ENCODE measurements at places on chromosomes 11 and 22.

DNA sequence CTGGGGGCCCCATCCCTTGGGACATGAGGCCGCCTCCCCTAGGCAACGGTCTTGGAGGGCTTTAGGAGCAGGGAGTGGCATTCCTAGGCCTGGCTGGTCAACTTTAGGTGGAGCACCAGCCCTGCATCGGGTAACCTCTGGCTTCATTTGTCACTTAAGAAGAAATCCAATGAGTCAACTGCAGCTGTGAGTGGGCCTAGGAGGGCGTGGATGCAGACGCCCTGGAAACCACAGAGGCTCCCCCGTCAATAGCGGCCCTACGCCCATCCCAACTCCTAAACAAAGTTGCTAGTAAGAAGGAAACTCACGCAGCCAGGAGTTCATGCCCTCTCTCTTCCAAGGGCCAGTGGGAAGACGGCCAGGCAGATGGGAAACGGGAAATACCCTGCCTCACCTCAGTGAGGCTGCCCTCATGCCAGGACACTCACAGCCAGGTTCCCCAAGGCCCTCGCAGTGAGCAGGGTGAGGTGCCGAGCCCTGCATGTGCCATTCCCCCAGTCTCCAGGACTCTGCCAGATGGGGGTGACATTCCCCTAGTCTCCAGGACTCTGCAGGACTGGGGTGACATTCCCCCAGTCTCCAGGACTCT, 20.8 kb downstream of the BID start:
- no peak for DNase-seq

DNA sequence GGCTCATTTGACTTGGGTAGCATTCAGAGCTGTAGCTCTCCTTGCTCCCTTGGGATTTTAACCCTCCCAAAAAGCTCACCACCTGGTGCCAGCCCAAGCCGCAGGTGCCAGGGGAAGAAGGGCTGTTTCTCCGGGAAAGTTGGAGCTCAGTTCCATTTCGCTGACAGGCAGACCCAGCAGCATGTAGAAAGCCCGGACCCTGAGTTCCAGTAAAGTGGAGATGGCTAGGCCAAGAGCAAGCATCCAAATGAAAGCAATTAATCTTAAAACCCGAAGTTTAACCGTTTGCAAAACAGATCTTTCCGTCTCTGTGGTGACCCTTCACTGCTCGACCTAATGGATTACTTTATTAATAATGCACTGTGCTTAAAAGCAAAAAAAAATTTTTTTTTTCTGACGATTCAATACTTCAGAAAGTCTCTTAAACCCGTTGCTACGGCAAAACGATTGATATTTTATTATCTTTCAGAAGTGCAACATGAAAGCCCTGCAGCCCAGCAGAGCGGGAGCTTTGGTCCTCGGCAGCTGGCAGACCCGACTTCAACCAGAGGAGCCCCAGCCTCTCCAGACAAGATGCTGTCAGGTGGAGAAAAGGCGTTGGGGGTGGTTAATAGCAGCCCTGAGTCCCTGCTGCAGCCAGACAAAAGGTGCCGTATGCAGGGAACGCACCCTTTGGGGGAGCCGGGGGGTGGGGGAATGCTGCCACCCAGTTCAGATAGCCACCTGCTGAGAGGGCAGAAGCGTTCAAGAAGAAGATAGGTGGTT, 3.3 kb downstream of the LMO1 start:
- DNase-seq: no peak

GRCh38 chr22:43789452-43789851, 22.7 kb downstream of the EFCAB6 start:
- DNase-seq: peak; percentile 62

DNA sequence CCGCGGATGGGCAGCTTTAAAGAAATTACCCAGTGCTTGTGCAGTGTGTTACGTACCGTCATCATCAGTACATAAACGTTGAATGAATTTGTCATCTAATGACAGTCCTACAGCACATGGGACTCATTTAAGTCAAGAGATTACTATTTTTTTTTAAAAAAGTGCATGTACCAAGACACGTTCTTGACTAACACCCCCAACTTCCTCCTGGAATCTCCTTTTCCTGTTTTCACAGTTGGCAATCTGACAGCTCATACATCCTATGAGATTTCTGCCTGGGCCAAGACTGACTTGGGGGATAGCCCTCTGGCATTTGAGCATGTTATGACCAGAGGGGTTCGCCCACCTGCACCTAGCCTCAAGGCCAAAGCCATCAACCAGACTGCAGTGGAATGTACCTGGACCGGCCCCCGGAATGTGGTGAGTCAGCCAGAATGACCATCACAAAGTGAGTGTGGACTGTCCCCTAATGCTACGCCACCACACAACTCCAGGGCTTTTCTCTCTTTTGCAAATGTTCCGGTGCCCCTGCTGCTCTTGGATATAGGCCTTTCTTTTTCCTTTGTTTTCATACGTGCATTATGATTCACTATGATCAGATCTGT, 162.0 kb upstream of the SORL1-AS1 start:
- no peak for DNase-seq

DNA sequence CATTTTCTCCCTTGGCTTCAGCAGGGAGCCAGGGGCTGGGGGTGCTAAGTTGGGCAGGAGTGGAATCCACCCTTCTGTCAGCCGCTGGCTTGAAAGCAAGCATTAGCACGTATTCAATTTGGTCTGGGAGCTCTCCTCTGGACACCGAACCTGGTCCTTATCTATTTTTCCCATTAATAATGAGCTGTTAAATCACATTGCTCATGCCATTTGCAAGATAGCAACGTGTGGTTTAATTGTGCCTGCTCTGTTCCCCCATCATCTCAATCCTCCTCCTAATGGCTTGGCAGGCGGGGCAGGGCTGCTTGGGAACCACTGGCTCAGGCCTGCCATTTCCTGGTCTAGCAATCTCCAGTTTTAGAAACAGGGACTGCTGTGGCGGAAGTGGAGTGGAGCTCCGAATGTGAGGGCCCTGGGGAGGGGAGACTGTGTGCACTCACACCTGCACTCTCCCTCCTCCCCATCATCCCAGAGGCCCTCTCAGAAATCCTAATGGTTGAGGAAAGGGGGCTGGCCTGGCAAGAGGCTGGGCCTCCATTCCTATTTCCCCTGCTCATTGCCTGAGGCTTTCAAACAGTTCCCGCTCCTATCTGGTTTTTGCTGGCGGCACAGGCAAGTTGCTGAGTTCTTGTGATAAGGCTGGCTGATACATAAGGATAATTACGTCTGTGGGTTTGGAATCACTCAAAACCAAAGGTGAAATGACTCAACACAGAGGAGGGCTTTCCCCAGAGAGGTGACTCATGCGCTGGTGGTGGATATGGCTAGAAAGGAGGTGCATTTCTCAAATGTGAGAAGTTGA, 201.2 kb upstream of the E2F8 start:
- DNase-seq: peak; percentile 90

- peak; percentile 53 for DNase-seq
Measured at GRCh38 chr11:10305262-10305963, 540 bp downstream of the ADM start.

DNA sequence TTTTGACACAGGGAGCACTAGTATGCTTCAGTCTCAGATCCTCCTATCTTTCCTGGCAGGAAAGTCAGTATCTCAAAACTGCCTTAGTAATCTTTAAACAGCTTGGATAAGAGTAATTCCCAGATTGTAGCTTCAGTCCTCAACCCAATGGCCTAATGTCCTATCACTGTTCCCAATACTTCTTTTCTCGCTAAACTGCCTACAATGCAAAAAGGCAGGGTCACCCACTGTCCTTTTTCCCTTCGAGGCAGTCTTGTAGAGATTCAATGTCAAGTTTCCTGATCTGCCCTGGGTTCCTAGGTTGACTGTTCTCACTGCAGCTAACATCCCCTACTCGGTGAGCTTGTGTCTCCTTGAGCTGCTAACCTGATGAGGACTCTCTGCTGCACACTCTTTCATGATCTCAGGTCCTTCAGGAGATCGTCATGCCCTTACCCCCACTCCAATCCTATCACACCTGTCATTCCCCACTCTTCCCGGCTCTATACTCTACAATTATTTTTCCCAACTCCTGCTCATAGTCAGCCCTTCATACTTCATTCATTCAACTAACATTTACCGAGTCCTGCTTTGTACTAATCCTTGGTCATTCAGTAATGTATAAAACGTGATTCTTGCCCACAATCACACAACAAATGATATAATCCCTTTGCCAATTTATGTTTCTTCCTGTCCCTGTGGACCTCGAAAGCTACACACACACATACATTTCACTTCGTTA, 904 bp downstream of the C2CD3 start:
- DNase-seq: peak; percentile 3

GRCh38 chr11:86447763-86448480, 73.2 kb downstream of the CCDC81 start:
- no peak for DNase-seq

DNA sequence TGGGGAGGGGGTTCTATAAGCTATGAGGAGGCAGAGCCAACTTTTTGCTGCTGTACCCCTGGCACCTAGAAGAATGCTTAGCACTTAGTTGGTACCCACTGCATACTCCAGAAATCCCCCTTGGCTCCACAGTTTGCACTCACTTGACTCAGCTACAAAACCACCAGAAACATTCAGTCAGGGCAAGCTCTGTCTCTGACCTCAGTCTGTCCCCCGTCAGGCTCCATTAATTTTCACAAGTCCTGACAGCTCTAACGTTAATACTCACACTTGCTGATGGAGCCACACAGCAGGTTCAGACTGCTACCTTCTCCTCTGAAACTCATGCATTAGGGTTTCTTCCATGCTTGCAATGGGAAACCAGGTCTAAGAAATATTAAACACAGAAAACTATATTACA, 81.7 kb downstream of the MPPED2 start:
- DNase-seq: no peak

DNA sequence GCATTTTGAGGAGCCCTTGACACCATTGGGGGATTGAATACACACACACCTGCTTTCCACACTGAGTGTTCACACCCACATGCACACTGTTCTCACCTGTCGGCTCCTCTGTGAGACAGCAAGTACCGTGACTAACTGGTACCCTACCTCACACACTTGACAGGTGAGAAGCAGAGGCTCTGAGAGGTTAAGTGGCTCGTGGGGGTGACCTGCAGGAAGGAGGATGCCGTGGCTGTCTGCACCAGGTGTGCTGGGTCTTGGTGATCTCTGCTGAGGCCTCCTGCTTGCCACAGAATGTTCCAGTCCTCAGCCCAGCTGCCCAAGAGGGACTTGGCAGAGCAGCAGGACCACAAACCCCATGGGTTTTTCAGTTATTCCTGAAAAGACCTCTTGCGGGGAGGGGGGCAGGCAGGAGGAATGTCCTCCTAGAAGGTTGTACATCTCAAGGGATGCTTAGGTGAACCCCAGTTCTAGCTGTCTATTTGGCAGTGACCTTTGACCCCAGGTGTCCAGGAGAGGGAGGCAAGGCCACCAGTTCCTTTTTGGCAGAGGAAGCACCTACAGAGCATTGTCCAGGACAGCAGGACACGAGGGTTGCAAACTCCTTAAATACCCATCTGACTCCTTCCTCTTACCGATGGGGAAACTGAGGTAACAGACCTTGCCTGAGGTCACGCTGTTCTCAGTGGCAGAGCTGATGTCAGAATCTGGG, 66.0 kb downstream of the SHISAL1 start:
- DNase-seq: no peak

DNA sequence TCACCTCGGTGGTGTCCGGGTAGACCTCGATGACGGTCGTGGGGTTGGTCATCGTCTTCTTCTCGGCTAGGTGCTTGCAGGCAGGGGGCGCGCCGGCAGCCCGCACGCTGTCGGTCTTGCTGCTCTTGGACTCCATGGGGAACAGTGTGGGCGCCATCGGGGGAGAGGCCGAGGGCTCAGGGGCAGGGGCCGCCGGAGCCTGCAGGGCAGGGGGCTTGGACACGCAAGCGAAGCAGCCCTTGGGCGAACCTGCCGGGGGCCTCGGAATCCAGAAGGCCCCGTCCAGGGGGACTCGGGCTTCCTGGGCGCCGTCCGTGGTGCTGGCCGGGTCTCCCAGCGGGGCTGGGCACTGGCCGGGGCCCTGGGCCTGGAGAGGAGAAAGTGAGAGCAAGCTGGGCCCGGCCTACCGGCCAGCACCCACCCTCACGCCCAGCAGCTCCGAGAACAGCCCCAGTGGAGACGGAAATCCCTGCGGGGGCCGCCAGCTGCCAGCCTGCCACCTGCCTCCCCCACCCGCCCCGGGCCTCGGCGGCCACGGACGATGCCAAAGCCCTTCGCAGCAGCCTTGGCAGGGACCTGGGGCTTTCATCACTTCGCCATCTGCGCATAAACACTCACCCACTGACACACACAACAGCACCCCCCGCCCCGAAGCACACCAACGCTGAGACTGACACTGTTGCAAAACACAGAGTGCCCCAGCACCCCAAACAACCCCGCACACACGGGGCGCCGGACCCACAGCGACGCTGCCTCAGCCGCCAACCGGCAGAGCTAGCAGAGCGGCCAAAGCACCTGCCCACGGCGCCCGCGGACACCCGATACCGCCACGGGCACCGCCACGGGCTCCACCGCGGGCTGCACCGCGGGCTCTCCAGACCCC, 2.4 kb downstream of the IFITM10 start:
- no peak for DNase-seq

DNA sequence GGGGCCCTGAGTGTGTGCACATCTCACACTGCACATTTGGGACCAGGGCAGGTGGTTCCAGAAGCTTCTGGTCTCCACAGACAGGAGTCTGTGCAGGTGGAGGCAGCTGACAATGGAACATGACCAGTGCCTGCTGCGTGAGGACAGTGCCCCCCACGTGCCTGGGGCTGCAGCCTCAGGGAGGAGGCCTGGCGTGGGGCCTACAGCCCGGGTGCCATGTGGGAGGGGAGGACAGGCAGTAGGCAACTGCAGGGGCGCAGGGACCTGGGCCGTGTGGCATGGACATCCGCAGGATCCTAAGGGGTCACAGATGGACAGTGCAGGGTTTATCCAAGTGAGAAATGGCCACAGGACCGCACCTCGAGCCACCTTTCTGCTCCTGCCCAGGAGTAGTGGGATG, 28.8 kb downstream of the TSPAN4 start:
- no peak for DNase-seq

DNA sequence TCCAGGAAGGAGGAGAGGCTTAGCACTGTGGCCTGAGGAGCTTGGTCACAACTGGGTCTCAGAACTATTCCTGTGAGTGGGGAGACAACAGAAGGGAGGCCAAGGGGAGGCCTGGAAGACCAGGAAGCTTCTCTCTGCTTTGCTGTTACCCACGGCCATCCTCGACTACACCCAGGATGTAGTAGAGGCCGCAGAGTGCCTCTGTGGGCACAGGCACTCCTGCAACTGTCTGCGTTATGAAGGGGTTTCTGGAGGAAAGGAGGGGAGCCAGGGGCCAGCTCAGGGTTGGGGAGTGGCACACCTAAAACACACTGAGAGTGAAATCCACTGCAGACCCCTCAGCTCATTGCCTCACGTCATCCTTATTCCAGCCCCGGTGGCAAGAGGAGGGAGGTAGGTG, 3.8 kb upstream of the MFRP start:
- no peak for DNase-seq
